Left forelimb (tissue), 1 donor: ENCODE measurements at places on chromosomes 2 and 18.
A peak's percentile ranks its signal among the peaks of the same experiment; 100 is the strongest.

DNA sequence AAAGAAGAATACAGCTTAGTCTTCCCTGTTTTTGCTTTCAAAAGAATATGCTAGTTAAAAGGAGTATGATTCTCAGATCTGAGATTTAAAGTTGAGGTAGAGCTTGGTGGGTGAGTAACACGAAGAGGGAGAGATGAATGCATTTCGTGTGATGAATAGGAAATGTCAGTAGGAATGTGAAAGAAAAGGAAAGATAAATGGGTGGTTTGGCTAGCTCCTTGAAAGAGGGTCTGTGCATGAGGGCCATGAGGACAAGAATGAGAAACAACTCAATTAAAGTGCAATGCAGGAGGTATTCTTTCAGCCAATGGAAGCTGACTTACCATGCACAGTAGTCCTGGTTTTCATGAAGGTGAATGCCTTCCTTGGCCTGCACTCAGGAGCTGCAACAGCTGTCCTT lies 248.2 kb downstream of the HNMT start:
- no peak for DNase-seq

DNA sequence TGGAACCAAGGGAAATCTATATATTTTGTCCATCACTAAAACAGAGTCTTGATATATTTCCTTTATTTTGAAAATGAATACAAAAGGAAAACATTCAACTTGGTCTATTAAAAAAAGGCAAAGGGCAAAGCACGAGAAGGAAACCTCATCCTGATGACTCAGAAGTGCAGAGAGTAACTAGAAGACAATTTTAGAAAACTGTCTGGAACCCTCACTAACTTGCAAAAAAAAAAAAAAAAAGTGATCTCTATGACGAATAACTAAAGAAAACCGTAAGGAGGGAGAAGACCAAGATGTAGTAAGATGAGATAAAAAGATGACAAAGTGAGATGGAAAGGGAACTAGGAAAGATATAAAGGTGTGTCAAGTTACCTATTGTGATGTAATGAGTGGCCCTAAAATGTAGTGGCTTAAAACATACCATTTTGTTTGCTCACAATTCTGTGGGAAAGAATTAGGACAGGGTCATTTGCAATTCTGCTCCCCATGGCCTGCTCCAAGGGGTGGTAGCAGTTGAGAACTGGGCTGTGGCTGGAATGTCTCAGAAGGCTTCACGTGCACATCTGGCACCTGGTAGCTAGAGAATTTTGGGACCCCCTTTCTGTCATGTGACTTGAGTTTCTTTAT lies 303.0 kb downstream of the DYSF start:
- DNase-seq = no peak

DNA sequence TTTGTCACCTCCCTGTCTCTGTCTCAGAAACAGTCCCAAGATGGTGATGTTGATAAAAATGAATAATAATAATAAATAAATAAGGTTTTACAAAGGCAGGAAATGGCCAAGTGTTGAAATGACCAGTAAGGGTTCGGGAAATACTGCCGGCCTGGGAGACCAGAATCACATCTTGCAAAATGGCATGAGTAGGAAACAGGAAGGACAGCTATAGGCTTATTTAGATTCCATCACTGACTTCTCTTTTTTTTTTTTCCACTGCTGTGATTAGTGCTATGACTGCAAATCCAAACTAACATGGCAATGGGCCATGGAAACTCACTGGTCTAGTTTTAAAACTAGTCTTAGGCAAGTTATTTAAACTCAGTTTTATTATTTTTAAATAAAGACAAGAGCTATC lies 60.6 kb downstream of the SCN1A start:
- DNase-seq = no peak

DNA sequence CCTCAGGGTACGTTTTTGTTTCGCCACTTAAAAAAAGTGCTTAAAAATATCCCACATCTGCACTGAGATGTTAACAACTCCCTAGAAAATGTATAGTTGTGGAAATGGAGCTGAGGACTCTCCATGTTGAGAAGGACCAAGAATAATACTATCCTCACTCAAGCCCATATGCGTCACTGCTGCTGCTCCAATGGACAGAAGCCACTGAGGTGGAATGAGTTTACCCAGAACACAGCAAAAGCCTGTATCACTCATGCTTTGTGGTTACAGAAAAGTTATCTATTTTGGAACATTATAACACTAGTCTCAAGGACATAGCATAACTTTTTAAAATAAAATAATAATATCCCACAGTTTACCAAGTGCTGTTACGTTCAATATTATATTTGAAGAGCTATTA lies 31.9 kb downstream of the DSC3 start:
- DNase-seq = no peak

DNA sequence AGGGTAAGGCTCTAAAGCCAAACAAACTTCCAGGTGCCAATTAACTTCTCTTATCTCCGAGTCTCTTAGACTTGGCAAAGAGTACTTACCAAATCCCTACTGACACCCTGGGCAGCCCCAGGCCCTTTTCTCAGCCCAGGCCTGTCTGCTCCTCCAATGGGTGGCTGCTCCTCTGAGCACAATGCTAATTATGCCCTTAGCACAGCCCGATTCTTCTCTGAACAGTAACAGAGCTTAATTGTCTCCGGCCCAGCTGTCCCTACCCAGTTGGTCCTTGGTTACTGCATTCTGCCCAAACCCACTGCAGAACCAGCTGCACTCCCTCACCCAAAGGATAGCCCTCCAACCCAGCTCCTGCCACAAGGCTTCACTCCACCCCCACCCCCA lies 110.3 kb downstream of the SMAD7 start:
- no peak for DNase-seq

- no peak for DNase-seq
Measured at GRCh38 chr2:238345297-238345968, 25.1 kb downstream of the TRAF3IP1 start.

DNA sequence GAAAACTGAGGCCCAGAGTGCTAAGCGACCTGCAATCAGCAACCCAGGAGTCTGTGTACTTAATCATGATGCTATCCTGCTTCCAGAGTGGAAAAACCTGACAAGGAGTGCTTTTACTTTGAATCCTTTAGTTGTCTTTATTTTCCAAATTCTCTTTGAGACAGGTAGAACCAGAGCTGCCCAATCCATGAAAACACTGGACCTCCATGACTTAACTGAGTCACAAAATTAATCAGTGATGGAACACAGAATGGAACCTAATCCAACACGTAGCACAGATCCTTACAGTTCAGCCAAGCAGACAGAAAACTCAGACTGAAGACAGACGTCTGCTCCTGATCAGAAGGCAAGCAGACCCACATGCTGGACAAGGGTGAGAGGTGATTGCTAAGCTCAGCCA lies 175.6 kb downstream of the BCL11A start:
- DNase-seq = no peak

- DNase-seq = no peak
Measured at GRCh38 chr2:137718786-137719185, 245.5 kb upstream of the HNMT start.

DNA sequence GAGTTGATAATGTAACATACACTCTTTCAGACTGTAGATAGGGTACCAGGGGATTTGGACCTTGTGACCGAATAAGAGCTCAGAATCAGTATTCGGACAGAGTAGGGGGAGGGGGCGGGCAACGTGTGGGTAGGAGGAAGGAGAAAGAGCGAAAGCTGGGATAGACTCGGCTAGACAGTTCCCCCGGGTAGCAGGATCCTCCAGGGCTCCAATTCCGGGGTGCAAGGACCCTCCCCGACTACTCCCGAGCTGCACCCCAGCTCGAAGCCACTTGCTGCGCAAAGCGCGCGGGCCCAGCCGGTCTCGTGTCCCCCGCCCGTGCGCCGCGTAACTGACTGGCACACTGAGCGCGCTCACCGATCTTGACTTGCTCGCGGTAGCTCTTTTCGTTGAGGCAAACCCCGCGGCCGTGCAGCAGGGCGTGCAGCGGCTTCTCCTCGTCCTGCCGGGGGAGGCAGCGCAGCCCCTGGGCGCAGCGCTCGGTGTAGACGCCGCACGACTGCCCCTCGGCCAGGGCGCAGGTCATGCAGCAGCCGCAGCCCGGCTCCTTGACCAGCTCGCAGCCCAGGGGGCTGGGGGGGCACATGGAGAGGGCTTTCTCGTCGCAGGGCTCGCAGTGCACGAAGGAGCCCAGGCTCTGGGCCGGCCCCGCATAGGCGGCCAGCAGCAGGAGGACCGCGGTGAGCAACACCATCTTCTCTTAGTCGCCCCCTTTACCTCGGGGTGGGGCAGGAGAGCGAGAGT lies 1.1 kb downstream of the IGFBP5 start:
- no peak for DNase-seq

DNA sequence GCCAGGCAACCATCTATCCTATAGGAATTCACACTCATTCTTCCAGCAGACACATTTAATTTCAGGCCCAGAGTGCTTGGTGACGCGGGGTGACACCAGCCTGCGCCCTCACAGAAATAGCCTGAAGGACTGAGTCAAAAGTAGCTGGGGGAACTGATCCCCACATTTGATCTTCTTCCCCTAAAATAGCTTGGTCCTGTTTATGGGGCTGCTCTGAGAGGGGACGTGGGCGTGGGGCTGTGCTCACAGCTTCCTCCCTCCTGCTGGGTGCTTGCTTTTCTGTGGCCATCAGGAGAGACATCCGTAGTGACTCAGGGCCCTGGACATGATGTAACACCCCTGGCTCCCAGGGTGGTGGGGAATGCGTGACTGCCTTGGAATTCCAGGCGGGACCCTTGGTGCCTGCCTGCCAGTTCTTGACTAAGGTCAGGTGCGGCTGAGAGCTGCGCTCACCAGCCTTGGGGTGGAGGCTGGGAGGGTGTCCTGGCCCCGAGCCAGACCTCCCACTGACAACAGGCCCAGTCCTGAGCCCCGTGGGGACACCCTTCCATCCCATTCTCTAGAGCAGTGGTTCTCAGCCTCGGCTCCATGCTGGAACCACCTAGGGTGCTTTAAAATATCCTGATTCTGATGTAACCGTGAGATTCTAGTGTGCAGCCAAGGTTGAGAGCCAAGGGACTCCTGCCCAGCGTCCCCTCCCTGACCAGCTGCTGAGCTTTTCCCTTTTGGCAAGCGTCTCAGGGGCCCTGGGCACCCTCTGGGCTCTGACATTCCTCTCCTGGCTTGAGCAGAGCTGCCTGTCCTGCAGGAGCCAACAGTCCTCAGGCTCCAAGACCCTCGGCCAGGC lies 47.4 kb upstream of the SMAD7 start:
- DNase-seq = no peak

GRCh38 chr2:217790681-217791392 lies 212.0 kb downstream of the TNS1 start:
- no peak for DNase-seq

- no peak for DNase-seq
Measured at GRCh38 chr18:65359479-65359878, 391.3 kb upstream of the CDH7 start.

DNA sequence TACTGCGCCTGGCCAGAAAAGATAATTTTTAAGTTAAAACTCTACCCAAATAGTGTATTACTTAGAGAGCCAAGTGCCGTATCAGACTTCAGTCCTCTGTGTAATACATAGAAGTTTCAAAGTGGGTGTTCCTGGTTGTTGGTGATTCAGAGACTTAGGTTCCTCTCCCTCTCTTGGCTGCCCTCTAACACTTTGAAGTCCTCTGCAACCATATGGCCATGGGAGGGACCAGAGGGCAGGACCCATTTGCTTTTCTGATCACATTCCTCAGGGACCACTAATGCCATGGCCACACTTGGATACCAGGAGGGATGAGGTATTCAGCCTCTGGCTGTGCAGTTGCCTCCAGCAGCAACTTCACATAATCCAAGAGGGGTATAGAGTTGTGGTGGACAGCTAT lies 131.5 kb downstream of the CAPN13 start:
- no peak for DNase-seq

DNA sequence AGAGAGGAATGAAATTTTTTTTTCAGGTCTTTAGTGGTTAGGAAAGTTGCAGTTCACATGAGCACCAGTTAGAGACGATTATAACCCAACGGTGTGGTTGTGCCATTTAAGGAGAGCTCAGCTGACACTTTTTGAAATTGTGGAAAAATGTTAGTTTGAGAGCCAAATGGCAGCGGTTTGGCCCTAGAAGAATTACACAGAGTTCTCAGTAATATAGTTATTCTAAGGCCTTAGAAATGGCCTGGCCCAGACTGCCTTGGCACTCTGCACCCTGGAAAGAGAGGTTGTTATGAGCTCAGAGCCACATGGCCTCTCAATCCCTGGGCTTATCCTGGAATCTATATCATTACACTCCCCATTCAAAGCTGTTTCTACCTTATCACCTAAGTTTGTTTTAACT lies 117.4 kb downstream of the RHBDD1 start:
- DNase-seq = no peak

DNA sequence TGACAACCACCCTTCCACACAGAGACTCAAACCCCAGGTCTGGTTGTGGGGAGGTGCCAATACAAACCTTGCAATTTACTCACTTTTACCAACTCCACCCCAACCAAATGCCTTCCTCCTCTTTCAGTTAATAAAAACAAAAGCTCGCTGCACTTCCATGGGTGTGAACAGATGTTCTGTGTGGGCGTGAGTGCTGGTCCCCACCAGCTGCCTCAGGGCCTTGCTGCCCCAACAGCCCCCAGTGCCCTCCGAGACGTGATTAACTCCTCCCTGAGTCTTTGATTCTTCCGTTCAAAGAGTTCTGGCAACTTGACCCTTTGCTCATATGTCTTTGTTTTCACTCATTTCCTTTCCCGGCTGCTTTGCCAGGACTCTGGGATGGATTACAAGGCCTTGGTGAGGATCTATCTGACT lies 258.9 kb upstream of the CXCR4 start:
- DNase-seq = no peak

GRCh38 chr2:11363868-11364564 lies 19.6 kb upstream of the ROCK2 start:
- DNase-seq = no peak

DNA sequence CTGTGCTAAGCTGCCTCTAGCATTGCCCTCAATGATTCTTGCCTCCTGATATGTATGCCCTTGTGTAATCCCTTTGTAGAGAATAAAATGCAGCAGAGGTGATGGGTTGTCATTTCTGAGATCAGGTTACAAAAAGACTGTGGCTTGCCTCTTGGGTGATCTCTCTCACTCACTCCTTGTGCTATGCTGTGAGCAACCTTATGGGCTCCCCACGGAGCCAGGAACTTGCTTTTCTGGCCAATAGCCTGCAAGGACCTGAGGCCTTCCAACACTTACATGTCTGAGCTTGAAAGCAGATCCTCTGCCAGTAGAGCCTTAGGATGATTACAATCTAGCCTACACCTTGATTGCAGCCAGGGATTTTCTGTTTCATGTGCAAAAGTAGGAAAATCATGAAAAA lies 123.1 kb upstream of the XIRP2 start:
- DNase-seq = no peak

- no peak for DNase-seq
Measured at GRCh38 chr2:38233231-38233983, 143.7 kb downstream of the ATL2 start.

- peak; percentile 9 for DNase-seq
Measured at GRCh38 chr18:46563317-46563716, 93.7 kb downstream of the LOXHD1 start.

DNA sequence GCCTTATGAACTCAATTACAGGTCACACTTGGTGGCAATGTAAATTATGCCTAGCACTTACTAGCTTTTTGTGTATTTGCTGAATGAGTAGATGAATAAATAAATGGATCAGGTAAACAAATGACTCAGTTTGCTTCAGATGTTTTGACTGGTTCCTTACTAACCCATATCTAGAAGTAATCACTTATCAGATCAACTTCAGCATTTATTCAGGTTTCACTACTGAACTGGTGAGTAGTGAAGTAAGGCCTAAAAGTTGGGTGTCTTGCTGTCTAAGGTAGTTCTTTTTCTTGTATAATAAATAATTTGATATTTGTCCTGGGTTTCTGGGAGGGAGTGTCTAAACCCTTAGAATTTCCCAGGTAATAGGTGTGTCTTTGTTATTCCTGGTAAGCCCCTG lies 205.0 kb downstream of the UXS1 start:
- no peak for DNase-seq
